Stimulated activated CD4-positive, alpha-beta T cell treated with anti-CD3 and anti-CD28 coated beads, Interleukin-1b, Interleukin-23, amount 100 ng/mL, for 1 hour (primary cell): ENCODE measurements at places on chromosomes 1 and 21.
A peak's percentile ranks its signal among the peaks of the same experiment; 100 is the strongest.

- DNase-seq: peak; percentile 56
Measured at GRCh38 chr1:11645670-11646265, 8.5 kb downstream of the FBXO2 start.

DNA sequence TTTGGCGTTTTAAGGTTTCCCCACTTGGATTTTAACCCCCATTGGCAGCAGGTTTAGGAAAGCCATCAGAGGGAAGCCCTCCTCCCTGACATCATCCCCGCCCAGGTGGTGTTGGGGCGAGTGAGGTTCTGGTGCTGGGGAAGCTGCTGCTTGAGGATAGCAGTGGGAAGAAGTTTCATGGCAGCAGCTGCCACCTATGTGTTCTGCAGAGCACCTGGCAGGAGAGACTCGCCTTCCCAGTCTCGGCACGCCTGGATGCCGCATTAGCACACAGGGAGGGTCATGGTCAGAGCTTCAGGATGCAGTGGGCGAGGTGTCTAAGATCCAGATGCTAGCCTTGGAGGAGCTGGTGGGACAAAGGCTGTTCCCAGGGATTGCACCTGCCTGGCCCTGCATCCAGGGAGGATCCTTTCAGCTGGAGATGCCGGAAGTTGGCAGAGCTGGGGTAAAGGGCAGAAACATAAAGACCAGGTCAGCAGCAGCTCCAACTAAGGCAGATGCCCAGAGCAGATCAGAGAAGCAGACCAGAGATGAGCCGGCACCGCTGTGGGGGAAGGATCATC is 33.9 kb downstream of the ABCG1 start:
- DNase-seq: no peak

DNA sequence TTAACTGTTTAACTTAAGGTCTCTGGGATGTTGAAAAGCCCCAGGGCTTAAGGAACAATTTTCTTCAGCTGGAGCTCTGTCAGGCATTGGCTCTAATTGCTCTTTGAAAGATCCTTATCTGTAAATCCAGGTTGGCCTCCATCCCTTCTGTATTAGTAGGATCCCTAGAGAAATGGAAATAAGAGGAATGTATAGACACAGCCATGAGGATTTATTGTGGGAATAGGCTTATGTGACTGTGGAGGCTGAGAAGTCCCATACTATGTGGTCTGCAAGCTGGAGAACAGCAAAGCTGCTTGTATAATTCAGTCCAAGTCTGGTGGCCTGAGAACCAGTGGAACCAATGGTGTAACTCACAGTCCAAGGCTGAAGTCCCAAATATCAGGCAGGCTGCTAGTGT is 47.6 kb upstream of the VAV3 start:
- DNase-seq: no peak

DNA sequence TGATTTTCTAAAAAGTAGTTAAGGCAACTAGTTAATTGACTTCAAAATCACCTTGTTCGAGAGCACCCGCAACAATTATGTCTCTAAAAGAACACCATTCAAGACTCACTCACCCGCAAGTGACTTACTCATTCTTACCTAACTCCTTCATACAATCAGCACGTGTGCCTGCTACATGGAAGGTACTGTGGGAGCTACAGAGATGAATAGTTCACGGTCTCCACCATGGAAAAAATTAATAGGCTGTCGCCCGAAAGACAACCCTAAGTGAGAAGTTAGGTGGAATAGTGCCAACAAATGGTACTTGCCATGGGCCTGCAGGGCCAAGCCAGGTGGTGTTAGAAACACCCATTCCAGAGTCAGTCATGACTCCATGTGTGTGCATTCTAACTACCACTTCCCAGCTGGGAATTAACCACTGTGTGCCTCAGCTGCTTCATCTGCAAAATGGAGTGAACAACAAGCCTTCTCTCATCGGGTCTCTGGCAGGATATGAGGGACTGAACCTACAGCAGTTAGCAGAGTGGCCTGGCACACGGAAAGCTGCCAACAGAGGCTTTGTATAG is 7.1 kb downstream of the SSBP3 start:
- no peak for DNase-seq

GRCh38 chr21:42063571-42064521 is 7.3 kb upstream of the UMODL1 start:
- no peak for DNase-seq

DNA sequence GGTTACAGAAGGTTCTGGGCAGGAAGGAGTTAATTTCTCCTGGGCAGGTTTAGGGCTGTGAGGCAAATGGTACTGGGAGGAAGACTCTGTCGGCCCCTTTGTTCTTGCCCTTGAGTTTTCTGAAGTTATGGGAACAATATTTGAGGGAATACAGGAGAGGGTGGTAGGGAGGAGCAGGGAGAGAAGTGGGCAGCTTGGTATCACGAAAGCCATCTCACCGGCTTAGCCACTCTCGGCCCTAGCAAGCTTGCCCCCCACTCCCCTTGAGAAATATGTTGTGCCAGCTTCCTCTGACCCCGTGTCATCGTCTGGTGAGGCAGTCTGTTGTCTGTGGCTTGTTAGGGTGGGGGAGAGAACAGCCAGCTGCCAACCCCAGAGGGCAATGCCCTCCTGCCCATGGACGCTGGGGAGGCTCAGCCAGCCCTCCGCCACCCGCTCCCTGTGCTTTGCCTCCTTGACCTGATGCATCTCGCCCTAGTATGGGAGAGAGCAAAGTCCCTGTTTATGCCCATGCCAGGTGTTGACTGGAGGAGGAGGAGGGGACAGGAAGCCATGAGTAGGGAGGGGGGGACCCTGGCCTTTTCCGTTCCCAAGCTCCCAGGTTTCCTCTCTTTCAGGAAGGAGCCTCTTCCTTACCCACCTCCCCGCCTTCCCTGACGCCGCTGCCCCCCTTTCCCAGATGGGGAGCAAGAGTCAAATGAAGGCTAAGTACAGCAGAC is 1.2 kb downstream of the EFNA1 start:
- DNase-seq: no peak

GRCh38 chr1:201447903-201448871 is 20.8 kb downstream of the PHLDA3 start:
- DNase-seq: no peak

- no peak for DNase-seq
Measured at GRCh38 chr1:10105484-10105883, 72.7 kb downstream of the UBE4B start.

DNA sequence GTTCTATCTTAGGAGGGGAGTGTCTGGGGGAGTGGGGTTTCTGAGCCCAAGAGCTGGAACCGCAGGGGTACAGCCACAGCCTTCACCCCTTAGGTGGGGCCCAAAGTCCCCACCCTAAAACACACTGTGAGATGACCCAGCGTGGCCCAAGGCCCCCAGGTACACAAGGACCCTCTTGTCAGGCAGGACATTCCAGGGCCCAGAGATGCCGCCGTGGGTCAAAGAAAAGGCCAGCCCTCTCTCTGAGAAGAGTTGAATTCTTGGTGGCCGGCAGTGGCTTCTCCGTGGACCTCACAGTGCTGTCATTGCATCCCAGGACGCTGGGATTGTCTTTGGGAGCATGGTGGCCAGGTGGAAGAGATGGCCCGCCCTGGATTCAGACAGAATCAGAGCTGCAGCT is 176.3 kb upstream of the C1orf174 start:
- DNase-seq: no peak

DNA sequence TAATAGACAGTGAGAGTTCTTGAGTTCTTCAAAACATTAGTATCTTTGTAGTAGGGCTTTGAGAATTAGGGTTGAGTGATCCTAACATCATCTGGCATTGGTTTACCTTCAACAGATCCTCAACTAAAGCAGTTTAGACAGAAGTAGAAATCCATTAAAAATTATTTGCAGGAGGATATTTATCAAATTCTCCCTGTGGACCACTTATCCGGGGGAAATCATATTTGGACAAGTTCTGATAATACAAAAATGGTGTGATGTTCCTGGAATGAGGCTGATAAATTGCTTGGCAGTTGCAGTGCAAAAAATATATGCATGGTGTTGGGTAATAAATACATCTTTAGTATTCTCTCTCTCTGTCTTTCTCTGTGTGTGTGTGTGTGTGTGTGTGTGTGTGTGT is 115.1 kb upstream of the CHODL start:
- DNase-seq: no peak

DNA sequence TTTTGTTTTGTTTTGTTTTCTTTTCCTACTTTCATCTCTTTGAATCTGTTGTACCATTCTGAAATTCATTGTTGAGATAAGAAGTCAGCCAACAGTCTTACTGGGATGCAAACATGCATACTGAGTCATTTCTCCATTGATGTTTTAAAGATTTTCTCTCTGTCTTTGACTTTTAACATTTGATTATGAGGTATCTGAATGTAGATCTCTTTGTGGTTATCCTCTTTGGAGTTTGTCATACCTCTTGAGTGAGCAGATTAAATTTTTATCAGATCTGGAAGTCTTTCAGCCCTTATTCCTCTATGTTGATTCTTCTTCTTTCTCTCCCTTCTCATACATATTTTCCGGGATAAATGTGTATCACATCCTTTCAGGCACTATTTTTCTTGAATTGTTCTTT is 406.9 kb upstream of the NCAM2 start:
- DNase-seq: no peak

DNA sequence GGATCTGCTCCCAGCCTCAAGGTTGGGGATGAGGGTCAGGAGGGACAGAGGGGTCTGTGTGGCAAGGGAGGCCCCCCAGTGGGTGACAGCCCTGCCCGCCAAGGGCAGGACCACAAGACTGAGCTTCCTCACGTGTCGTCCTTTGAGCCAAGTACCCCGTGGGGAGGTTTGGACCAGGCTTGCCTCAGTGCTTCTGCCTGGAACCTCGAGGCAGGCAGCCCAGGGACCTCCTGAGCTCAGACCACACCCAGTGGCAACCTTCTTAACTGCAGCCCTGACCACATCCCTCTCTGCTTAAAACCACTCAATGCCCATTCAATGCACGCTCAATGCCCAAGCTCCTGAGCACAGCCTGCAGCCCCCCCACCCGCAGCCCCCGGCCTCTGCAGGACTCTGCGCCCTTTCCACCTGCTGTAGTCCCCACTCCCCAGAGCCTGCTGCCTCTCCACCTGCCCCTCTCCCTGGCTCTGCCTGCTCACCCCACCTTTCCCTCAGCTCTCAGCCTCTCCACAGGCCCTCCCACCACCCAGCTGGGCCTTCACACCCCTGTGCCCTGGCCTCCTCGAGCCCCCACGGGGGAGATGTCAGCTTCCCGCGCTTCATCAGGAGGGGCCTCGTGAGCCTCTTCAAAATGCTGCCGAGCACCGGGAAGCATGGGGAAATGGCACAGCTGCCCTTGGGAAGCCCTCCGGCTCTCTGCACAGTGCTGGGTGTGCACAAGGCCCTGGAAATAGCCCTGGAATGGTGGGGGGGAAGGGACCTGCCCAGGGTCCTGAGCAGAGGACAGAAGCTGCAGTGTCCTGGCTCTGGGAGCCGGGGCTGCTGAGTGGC is 129.3 kb upstream of the VAMP3 start:
- no peak for DNase-seq

DNA sequence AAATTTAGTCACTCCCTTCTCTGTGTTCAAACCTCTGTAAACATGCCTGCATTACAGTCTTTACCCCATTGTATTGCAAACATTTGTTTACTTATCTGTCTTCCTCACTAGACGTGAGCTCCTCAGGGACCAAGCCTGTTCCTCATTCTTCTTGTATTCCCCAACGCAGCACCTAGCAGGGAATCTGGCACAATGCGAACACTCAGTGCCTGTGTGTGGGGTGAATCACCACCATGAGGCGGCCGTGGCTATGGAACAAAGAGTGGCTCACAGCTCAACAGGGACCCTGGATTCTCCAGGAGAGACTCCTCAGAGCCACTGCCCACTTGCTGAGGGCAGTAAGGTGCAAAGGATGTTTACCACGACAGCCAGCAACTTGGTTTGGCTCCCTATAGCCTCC is 95.9 kb downstream of the DDX20 start:
- no peak for DNase-seq

GRCh38 chr1:229693129-229693900 is 67.3 kb downstream of the URB2 start:
- no peak for DNase-seq

DNA sequence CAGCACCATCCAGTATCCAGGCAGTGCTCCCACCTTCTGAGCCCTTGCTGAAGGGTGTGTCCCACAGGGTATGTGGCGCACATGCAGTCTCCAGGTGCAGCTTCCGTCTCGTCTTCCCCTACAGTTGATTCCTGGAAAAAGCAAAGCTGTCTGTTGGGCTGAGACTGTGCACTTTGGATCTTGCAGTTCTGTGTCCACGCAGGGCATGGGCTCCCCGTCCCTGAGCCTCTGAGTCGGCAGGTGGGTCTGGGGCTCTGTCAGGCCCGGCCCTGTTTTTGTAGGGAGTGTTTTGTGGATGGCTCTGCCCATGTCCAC is 32.8 kb downstream of the SNAP47 start:
- DNase-seq: no peak

DNA sequence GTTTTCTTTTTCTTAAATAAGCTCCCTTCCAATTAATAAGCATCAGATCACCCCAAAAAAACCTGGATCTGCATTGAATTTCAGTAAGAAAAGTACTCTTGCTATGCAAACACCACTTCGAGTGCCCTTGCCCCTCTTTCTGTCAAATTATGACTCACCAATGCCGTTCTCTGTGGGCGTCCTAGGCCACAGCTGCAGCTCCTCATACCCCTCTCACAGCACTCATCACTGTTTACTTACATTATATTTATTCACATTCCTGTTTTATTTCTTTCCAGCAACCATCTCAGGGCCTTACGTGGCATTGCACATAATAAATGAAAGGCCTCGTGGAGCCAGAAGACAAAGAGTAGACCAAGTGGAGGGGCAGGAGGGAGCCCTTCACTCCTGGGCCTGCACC is 99.1 kb upstream of the CTTNBP2NL start:
- no peak for DNase-seq

GRCh38 chr1:95139039-95139438 is 21.9 kb downstream of the TLCD4 start:
- DNase-seq: no peak
